ENCODE measurements at places on chromosomes 5 and 9. TPM values are rescaled to one million over a fixed set of nuclear protein-coding genes. Genes with fewer than 3 reads are reported as not detected.

- peak overlapping the region; percentile 14 for H3K27ac ChIP-seq
- H3K4me3 ChIP-seq, result no peak overlapping the region
- H3K36me3 ChIP-seq, result peaks cover 2% of the 10 kb centered on the region
- H3K27me3 ChIP-seq, result no peaks in the 10 kb centered on the region
- peaks cover 9% of the 10 kb centered on the region for H3K4me1 ChIP-seq
- no peak for DNase-seq
These were observed 20.2 kb downstream of the SIL1 start for GRCh38 chr5:139177809-139178588.

DNA sequence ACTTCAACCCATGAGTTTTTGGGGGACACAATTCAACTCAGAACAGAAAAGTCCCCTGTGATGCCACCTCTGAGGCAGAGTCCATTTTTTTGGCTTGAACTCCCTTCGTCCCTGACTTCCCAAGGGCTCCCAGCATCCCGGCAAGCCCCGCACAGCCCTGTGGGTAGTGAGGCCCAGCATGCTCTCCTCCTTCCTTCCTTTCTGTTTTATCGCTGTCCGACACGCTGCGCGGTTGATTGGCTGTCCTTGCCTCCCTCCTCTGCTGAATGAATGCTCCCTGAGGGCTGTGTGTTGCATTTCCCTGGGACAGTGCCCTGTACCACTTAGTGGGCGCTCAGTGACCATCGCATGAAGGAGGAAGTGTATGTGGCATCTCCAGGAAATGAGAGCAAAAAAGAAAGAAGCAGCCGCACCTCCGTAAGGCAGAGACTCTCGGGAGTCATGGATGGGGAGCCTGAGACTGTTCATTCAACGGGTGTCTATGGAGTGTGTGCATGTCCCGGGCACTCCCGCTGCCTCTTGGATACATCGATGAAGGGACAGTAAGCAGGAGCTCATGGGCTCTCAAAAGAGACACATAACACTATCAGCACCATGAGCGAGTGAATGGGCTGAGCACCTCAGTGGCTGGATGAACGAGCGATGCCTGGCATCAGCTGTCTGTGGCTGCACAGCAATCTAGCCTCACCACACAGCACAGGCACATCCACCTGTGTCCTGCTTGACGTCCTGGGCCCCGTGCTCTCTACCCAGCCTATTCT lies 10.1 kb upstream of the IRX4 start:
- no peaks in the 10 kb centered on the region for H3K36me3 ChIP-seq
- no peak overlapping the region for H3K4me3 ChIP-seq
- no peak for DNase-seq
- H3K27me3 ChIP-seq, result peaks cover 46% of the 10 kb centered on the region
- peaks cover 15% of the 10 kb centered on the region for H3K4me1 ChIP-seq

GRCh38 chr9:100577776-100578448 lies at the start of gene CAVIN4:
Gene CAVIN4 (plus strand): TSS chr9:100578079. CDS start chr9:100578144, 65 bp downstream.
- no peak for DNase-seq
- no peak within 1 kb of the TSS for H3K27ac ChIP-seq
- no peaks in the 10 kb centered on the region for H3K27me3 ChIP-seq
- no peaks in the 10 kb centered on the region for H3K4me1 ChIP-seq

GRCh38 chr5:82702046-82702445 lies 375.1 kb downstream of the TMEM167A start:
- H3K4me1 ChIP-seq, result peaks cover 5% of the 10 kb centered on the region
- no peaks in the 10 kb centered on the region for H3K27me3 ChIP-seq
- no peak for DNase-seq

DNA sequence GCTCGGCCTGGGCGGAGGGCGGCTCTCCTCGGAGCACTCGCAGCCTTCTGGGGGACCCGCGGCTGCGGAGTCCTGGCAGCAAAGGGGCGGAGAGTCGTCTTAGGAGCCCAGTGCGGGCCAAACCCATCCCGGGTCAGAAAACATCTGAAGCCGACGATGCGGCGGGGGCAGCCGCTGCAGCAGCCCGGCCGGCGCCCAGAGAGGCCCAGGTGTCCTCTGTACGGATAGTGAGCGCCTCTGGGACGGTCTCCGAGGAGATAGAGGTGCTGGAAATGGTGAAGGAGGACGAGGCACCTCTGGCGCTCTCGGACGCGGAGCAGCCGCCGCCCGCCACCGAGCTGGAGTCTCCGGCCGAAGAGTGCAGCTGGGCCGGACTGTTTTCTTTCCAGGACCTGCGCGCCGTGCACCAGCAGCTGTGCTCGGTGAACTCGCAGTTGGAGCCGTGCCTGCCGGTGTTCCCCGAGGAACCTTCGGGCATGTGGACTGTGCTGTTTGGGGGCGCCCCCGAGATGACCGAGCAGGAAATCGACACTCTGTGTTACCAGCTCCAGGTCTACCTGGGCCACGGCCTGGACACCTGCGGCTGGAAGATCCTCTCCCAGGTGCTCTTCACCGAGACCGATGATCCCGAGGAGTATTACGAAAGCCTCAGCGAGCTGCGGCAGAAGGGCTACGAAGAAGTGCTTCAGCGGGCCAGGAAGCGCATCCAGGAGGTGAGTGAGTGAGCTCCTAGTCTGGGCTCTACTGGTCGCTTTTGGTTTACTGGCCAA lies 1.2 kb downstream of the JMY start:
- peak overlapping the region; percentile 51 for H3K27ac ChIP-seq
- peak; percentile 52 for DNase-seq
- peaks cover 34% of the 10 kb centered on the region for H3K4me1 ChIP-seq
- peak overlapping the region; percentile 84 for H3K4me3 ChIP-seq

GRCh38 chr5:16265141-16265540 lies 85.5 kb upstream of the MARCHF11 start:
- H3K4me1 ChIP-seq, result no peaks in the 10 kb centered on the region
- DNase-seq, result no peak
- H3K27me3 ChIP-seq, result no peaks in the 10 kb centered on the region
- H3K27ac ChIP-seq, result no peak overlapping the region
- H3K36me3 ChIP-seq, result no peaks in the 10 kb centered on the region

- DNase-seq, result no peak
- H3K27me3 ChIP-seq, result no peaks in the 10 kb centered on the region
- peaks cover 13% of the 10 kb centered on the region for H3K36me3 ChIP-seq
- no peak overlapping the region for H3K4me3 ChIP-seq
These were observed 1420.1 kb upstream of the ACO1 start for GRCh38 chr9:30964332-30964731.

DNA sequence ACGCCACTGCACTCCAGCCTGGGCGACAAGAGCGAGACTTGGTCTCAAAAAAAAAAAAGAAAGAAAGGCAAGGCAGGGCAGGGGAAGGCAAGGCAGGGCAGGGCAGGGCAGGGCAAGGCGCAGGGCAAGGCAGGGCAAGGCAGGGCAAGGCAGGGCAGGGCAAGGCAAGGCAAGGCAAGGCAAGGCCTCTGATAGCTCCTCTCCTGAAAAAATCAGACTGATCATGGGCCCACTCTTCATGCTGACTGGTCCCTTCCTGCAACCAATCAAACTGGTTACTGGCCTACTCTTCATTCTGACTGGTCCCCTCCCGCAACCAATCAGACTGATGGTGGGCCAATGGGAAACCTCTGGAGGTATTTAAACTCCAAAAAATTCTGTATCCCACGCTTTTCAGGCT lies 3.4 kb upstream of the ZBTB5 start:
- H3K27ac ChIP-seq, result no peak overlapping the region
- peaks cover 7% of the 10 kb centered on the region for H3K36me3 ChIP-seq
- peak overlapping the region; percentile 38 for H3K4me3 ChIP-seq
- H3K27me3 ChIP-seq, result no peaks in the 10 kb centered on the region

GRCh38 chr5:130141659-130142320 lies 237.5 kb downstream of the CHSY3 start:
- peak; percentile 74 for DNase-seq
- H3K36me3 ChIP-seq, result peaks cover 11% of the 10 kb centered on the region
- no peaks in the 10 kb centered on the region for H3K27me3 ChIP-seq

GRCh38 chr5:151492729-151493128 lies 45.3 kb downstream of the SLC36A1 start:
- peak overlapping the region; percentile 2 for H3K27ac ChIP-seq
- H3K27me3 ChIP-seq, result no peaks in the 10 kb centered on the region
- peaks cover 31% of the 10 kb centered on the region for H3K4me1 ChIP-seq
- no peak for DNase-seq

- peak; percentile 52 for DNase-seq
- peak overlapping the region; percentile 84 for H3K27ac ChIP-seq
- H3K4me1 ChIP-seq, result peaks cover 57% of the 10 kb centered on the region
- H3K4me3 ChIP-seq, result peak overlapping the region; percentile 85
- H3K36me3 ChIP-seq, result no peaks in the 10 kb centered on the region
These were observed 1.4 kb downstream of the NR6A1 start for GRCh38 chr9:124769549-124770358.

- no peaks in the 10 kb centered on the region for H3K36me3 ChIP-seq
- no peak for DNase-seq
- peaks cover 4% of the 10 kb centered on the region for H3K4me1 ChIP-seq
- no peaks in the 10 kb centered on the region for H3K27me3 ChIP-seq
- no peak overlapping the region for H3K4me3 ChIP-seq
These were observed 236.9 kb downstream of the GOLPH3 start for GRCh38 chr5:31937226-31937625.

- H3K4me3 ChIP-seq, result no peak overlapping the region
- no peaks in the 10 kb centered on the region for H3K27me3 ChIP-seq
- no peak overlapping the region for H3K27ac ChIP-seq
- no peak for DNase-seq
These were observed 184.2 kb downstream of the FANCC start for GRCh38 chr9:95133325-95133705.

DNA sequence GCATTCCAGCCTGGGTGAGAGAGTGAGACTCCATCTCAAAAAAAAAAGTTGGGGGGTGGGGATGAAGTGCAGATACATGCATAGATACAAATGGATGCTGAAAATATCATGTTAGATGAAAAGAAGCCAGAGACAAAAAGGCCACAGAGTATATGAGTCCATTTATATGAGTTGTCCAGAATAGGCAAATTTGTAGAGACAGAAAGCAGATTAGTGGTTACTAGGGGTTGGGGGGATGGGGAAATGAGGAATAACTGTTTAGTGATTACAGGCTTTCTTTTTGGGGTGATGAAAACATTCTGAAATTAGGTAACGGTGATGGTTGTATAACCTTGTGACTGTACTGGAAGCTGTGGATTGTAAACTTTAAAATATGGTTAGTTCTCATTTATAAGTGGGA lies 13.8 kb upstream of the LHFPL2 start:
- H3K4me3 ChIP-seq, result no peak overlapping the region
- no peaks in the 10 kb centered on the region for H3K27me3 ChIP-seq
- DNase-seq, result no peak
- no peak overlapping the region for H3K27ac ChIP-seq

- peaks cover 10% of the 10 kb centered on the region for H3K4me1 ChIP-seq
- no peaks in the 10 kb centered on the region for H3K27me3 ChIP-seq
- no peak for DNase-seq
- H3K4me3 ChIP-seq, result no peak overlapping the region
- H3K36me3 ChIP-seq, result 0 out of 2 replicates have a peak, but pooled peaks cover 2% of the 10 kb centered on the region
- H3K27ac ChIP-seq, result no peak overlapping the region
These were observed 10.3 kb downstream of the SEPTIN8 start for GRCh38 chr5:132766806-132767055.

The PITX1 gene
- 0.07 TPM for total RNA-seq

The IL31RA gene
- total RNA-seq, result not detected

The ERAP2 gene
- total RNA-seq, result 0.13 TPM

The ACOT12 gene
- not detected for total RNA-seq

The OTP gene
- total RNA-seq, result not detected

Data from WTC11 (cell line).